ENCODE measurements at places on chromosomes 3 and 15.

GRCh38 chr3:184616436-184616835 lies 54.9 kb downstream of the EPHB3 start:
- no peak for DNase-seq

GRCh38 chr15:48058371-48058770 lies 62.4 kb upstream of the SLC24A5 start:
- no peak for DNase-seq

DNA sequence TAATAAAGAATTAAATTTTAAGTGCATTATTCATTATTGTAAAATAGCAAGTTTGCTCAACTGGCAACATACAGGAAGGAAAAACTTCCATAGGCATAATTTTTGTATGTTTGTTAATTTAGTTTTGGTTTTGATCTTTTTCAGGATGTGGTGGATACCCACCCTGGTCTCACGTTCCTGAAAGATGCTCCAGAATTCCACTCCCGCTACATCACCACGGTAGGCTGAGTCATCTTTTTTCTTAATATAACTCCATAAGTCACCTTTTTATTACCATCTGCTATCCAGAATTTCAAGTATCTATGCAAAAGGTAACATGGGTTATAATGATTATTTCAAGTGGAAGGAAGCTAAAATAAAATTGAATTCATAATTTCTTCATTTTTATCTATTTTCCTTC lies 104.8 kb downstream of the PPP2R3A start:
- no peak for DNase-seq

- no peak for DNase-seq
These were observed 64.0 kb upstream of the CDV3 start for GRCh38 chr3:133509488-133509887.

GRCh38 chr15:84721371-84721770 lies 5.4 kb upstream of the SEC11A start:
- DNase-seq: no peak

- DNase-seq: no peak
These were observed 30.4 kb downstream of the SQOR start for GRCh38 chr15:45665261-45665660.

DNA sequence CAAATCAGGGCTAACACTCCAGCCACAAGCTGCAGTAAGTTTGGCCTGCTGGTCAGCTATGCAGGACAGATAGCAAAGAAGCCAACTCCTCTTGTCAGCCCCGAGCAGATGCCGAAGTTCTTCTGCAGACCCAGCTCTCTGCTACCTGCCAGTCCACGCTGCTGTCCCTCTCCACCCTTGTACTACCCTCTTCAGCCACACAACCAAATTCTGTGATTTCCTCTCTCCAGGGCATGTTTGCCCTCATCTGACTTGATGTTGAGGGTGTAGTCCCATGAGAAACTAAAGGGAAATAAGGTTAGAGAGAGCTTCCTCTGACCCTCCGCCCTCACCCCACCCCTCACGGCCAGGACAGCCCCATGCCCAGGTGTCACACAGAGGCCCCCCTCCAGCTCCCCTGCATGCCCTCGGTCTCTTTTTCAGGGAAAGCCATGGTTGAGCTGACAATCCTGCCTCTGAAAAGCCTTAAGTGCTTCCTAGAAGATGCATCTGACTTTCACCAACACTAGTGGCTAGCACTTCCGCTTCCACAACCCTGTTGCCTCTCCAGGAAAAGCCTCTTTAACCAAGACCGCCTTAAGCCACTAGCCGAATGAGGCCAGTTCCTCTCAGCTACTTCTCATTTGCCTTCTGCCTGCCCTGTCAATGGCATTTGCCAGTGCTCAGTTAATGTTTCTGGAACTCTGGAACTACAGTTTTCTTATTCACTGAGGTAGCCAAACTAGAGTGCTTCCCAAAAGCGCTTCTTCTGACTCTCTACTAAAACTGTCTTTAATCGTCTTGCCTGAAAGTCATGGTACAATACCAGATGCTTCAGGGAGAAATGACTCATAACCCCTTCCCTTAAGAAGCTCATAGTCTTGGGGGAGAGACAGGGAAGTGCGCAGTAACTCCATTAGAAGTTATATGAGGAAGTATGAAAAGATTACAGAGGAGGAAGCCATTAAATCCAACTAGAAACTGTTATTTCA lies 300.4 kb upstream of the STT3B start:
- DNase-seq: no peak

DNA sequence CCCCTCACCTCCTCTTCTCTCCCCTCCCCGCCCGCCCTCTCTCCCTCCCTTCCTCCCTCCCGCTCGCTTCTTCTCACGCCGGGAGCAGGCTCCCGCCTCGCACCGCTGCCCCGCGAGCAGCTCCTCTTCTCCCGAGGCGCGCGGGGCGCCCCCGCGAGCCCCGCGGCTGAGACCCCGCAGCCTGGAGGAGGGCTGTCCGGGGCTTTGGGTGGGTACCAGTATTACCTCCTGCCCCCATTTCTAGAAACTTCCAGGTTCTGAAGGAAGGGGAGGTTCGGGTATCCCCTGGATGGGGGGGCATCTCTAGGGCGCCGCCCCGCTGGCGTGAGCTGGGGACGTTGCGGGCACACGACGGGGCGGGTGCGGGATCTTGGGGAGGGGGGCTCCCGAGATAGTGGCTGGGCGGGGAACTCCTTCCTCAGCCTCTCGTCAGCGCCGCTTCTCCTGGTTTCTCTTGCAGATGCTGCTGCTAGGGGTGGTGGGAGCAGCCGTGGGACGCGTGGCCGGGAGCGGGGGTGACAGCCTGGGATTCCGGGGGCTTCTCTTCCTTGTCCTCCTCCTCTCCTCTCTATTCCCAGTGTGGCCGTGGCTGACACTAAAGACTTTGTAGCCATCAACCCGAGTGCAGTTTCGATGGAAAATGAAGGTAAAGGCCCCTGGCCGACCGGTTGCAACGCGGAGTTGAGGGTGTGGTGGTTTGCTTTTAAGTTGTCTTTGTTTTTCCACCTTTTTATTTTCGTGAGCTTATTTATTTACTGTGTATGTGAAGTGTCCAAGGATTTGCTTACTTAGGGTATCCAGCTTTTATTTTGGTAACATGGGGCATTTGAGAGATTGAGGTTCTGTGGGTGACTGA lies 474 bp downstream of the ATP2C1 start:
- peak; percentile 34 for DNase-seq

DNA sequence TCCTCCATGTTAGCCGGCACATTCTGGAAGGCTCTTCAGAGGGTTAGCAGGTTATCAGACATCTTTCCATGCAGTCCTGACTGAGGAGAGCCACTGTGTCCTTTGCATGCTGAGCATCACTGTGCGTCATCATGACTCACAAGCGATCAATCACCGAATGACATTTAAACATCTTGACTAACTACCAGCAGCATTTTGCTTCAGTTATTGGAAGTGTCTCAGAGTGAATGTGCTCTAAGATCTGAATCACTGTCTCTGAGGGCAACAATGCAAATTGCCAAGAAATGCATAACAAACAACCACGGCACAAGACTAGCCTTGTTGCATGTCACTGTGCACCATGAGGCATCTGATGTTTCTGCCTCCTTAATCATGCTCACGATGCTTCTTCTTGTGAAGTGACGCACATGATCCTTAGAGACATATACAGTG lies 18.3 kb upstream of the ATP8B4 start:
- DNase-seq: no peak

- DNase-seq: no peak
These were observed 52.6 kb downstream of the MECOM start for GRCh38 chr3:169610888-169611291.

GRCh38 chr3:108406063-108406660 lies 104.2 kb downstream of the MYH15 start:
- no peak for DNase-seq

DNA sequence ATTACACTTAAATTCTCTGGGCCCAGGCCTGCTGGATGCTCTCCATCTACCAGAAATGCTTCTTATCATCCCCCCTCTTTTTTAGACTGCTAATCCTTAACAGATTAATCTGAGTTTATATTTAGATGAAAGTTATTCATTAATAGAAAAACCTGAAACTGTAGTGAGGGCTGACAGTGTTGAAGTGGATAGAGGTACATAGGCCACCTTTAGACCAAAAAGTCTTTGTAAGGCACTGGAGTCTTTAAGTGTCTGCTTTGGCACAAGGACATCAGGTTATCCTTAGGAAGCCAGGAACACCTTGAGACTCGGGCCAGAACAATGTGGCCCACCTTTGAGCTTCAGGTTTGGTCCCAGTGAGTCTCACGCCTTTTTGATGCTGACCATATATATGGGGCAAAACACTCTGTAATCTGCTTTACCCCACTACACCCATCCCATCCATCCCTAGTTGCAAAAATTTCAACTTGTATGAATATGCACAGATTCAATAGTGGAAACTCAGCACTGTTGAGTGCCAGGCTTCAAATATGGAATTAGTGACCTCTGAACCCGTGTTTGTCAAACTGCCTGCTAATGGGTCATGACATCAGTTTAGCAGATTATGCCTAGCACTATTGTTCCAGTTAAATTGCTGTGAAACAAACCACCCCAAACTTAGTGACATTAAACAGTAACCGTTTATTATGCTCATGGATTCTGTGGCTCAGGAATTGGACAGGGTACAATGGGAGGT lies 44.0 kb downstream of the PDE8A start:
- DNase-seq: no peak

DNA sequence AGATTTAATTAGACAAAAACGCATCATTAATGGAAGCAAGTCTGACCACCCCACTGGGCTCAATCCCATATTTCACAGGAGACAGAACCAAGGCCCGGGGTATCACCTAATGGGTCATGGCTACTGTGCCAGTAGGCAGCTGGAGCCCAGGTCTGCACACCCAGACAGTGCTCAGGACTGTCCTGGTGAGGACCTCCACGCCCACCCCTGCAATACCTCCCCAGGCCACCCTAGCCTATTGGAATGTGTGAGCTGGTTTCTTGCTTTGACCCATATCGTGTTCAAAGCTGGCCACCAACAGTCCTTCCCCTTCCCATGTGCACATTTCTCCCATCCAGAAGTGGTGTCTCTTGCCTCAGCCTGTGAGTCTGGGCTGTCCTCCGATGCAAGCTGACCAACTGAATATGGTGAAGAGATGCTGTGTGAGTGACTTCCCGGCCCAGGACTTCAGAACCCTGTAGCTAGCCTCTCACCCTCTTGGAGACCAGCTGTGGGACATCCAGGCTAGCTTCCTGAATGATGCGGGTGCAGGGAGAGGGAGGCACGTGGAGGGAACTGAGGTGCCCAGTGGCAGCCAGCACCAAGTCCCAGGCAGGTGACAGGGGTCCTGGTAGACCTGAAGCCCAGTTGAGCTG lies 19.1 kb downstream of the SLC6A20 start:
- no peak for DNase-seq

DNA sequence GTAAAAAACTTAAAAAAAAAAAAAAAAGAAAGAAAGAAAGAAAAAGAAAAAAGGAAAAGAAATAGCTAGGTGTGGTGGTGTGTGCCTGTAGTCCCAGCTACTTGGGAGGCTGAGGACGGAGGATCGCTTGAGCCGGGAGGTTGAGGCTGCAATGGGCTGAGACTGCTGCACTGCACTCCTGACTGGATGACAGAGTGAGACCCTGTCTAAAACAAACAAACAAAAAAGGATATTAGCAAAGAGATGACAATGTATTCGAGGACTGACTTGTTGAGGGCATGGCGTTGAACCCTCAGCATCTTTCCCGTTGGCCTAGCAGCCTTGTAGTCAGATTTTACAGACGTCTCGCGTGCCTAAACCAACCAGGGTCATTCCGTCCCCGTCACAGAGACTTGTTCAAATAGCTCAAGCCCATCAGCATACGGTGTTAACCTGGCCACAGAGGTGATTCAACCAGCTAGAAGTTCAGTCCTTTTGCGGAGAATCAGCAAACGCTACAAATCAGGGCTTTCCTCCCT lies 528 bp upstream of the NIT2 start:
- DNase-seq: no peak

- DNase-seq: no peak
These were observed 28.3 kb downstream of the LMCD1 start for GRCh38 chr3:8529738-8530525.

DNA sequence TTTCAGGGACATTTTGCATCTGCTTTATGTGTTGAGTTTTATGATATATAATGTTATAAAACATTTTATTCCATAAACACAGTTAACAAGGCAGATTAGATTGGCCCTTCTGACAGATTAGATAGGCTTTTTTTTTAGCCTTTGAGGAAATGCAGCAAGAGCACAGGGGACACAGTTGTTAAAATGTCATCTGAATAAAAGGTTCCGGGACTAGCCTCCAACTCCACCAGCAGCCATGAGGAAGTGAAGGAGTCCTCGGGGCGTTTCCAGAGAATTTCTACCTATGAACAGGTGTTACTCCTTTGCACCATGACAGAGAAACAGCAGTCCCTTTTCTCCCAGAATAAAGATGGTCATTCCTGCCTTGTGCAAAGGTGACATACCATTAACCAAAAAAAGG lies 167.8 kb upstream of the KBTBD8 start:
- no peak for DNase-seq

GRCh38 chr3:43709022-43709421 lies 18.3 kb downstream of the ABHD5 start:
- no peak for DNase-seq

GRCh38 chr3:106317141-106318055 lies 448.6 kb upstream of the CBLB start:
- no peak for DNase-seq

GRCh38 chr3:157390713-157391515 lies 45.7 kb upstream of the PTX3 start:
- DNase-seq: no peak

DNA sequence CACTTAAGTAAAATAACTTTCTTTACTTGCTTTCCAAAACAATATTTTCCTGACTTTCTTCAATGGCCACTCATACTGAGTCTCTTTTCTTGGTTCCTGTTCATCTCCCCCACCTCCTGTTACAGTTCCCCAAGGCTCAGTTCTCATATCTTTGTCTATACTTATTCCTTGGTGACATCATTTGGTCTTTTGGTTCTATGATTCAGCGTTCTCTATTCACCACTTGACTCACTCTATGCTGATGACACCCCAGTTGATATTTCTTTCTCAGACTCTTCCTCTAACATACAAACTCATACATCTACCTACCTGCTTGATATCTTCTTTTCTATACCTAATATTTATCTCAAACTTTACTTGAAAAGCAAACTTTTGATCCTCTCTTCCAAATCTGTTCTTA lies 85.0 kb upstream of the P3H2 start:
- DNase-seq: no peak

DNA sequence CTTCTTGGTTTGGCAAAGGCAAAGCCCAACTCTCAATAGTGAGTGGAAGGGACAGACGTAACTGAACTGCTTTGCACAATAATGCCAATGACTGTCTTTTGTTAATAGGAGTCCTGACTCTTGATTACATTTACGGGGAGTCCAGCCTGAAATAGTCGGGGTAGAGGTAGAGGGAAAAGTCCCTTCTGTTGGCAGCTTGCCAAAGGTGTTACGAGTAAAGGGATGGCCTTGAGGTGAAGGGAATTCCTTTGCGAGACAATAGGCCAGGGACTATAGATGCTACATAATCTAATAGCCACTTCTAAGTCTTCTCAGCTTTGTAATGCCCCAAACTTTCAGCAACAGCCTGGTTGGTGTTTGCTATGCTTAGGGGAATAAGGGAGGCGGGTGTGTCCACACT lies 2.2 kb upstream of the SENP2 start:
- DNase-seq: no peak

DNA sequence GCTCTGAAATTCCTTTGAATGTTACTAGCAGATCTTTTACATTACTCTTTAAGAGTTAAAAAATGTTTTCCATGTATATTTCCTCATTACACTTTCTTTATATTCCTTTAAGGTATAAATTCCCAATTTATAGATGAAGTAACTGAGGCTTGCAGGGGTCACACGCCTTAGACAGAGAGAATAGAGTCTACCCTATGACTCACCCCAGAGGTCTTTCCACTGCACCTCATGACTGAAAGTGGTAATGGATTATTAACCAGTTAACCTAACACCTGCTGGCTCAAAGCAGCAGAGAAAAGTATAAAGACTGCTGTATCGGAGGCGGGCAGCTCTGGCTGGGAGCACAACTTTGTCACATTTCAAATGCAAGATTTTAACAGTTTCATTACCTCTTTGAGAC lies 37.7 kb downstream of the LDHAL6B start:
- DNase-seq: no peak
